Stimulated activated CD8-positive, alpha-beta memory T cell treated with anti-CD3 and anti-CD28 coated beads, Interleukin-15, amount 100 ng/mL, for 48 hours (primary cell): ENCODE measurements at places on chromosomes 1 and 21.

- DNase-seq: no peak
Measured at GRCh38 chr1:39722495-39722894, 16.2 kb upstream of the PPIE start.

DNA sequence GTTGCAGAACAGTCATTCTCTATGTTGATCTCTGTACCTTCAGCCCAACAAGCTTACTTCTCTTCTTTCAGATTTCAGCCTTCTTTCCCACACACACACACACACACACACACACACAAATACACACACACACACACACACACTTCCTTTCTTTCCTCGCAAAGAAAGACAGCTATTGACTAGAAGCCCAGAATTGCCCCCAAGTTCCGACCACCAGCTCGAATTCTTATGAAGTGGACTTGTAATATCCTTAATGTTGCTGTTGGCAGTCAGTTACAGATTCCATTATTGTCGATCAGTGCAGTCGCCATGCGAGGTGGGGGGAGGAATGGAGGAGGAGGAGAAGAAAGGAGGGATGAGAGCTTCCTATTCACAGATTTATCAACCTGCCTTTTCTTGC is 125.5 kb downstream of the CLEC20A start:
- no peak for DNase-seq

GRCh38 chr21:44065428-44065827 is 41.8 kb upstream of the PWP2 start:
- DNase-seq: peak; percentile 67

DNA sequence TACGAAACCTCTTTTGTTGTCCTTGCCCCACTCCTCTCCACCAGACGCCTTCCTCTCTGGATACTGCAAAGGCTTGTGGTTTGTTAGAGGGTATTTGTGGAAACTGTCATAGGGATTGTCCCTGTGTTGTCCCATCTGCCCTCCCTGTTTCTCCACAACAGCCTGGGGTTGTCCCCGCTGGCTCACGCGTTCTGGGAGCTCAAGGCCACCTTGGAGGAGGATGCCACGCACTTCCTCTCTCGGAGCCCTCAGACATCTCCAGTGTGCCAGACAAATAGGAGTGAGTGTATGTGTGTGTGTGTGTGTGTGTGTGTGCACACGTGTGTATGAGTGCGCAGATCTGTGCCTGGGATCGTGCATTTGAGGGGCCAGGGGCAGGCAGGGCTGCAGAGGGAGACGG is 37.6 kb upstream of the IL19 start:
- no peak for DNase-seq

DNA sequence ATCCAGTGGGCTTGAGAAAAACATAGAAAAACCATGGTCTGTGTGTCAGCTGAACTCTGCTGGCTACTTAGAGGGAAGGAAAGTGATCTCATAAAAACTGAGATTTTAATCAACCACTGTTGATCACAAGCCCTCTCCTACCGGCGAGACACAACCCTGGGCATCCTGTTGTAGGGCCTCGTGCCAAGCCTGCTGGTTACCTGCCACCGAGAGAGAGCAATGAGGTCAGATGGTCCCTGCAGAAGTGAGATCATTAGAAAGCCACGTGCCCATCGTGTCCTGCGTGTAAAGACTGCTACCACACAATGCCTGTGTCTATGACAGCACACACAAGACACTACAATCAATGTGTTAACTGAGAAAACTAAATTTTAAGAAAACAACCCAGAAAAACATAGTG is 41.7 kb upstream of the GPR153 start:
- no peak for DNase-seq

- no peak for DNase-seq
Measured at GRCh38 chr1:115705085-115705951, 63.2 kb downstream of the CASQ2 start.

GRCh38 chr1:12597792-12598191 is 20.2 kb downstream of the DHRS3 start:
- no peak for DNase-seq

DNA sequence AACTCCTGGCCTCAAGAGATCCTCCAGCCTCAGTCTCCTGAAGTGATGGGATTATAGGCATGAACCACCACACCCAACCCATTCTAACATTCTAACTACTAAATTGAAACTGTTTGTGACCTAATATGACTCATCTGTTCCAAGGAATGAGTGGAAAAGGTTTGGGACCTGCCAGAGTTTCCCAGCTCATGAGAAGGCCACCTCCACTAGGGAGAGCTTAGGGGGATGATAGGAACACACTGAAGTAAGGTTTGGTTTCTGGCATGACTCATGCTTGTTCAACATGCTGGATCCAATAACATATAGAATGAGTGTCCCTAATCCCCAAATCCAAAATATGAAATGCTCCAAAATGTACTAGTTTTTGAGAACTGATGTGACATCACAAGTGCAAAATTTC is 18.9 kb upstream of the SCAF4 start:
- no peak for DNase-seq

- DNase-seq: no peak
Measured at GRCh38 chr21:31347435-31348032, 3.5 kb upstream of the TIAM1 start.

- DNase-seq: no peak
Measured at GRCh38 chr1:236502972-236503639, 20.7 kb upstream of the LGALS8 start.

DNA sequence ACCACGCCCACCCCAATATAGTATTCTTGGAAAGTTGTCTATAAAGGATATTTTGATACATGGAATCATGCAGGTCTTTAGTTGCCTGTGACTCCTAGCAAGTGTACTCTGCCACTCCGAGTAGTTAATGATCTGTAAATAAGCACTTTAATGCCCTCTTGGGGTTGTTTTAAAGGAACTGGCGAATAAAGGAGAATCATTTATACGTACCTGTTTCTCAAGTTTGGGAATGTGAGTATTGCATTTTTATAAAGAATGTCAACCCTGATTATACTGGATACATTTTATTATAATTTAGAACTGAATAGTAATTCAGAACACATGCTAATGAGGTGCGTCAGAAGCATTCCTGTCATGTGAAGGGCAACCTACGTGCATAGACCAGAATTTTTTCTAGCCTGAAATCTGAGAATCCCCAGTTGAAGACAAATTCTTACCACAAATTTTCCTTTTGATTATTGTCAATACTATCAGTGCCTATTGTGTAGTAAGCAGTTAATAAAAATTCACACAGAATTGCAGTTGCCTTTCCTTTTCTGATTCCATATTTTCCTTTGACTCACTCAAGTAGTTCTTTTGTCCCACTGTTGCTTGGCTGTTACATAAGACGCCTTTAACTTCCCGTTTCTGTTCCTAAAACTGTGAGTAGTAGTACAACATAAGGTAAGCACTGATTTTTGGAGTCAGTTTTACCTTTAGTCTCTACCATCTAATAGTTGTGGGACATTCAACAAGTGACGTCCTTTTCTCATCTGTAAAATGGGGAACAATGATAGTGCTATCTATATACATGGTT is 5.1 kb downstream of the AHCYL1 start:
- no peak for DNase-seq

GRCh38 chr1:153573351-153573750 is 7.7 kb upstream of the S100A2 start:
- DNase-seq: no peak

DNA sequence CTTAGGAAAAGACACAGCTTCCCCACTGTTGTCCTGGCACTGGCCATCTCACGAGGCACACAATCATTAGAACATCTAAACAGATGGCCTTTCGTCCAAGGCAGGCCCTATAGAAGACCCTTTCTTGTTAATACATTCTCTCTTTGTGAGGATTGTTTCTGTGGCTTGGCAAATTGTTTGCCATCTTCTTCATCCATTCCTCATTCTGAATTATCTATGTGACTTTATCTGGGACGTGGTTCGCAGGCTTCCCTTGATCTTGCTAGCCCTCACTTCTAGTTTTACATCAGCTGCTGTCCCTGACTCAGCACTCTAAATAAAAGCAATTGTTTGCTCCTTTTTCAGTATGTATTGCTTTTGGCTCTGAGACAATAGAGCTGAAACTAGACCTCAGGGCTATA is 101.1 kb upstream of the ZC3H11B start:
- no peak for DNase-seq

- no peak for DNase-seq
Measured at GRCh38 chr1:223802032-223802431, 43.7 kb downstream of the TP53BP2 start.

DNA sequence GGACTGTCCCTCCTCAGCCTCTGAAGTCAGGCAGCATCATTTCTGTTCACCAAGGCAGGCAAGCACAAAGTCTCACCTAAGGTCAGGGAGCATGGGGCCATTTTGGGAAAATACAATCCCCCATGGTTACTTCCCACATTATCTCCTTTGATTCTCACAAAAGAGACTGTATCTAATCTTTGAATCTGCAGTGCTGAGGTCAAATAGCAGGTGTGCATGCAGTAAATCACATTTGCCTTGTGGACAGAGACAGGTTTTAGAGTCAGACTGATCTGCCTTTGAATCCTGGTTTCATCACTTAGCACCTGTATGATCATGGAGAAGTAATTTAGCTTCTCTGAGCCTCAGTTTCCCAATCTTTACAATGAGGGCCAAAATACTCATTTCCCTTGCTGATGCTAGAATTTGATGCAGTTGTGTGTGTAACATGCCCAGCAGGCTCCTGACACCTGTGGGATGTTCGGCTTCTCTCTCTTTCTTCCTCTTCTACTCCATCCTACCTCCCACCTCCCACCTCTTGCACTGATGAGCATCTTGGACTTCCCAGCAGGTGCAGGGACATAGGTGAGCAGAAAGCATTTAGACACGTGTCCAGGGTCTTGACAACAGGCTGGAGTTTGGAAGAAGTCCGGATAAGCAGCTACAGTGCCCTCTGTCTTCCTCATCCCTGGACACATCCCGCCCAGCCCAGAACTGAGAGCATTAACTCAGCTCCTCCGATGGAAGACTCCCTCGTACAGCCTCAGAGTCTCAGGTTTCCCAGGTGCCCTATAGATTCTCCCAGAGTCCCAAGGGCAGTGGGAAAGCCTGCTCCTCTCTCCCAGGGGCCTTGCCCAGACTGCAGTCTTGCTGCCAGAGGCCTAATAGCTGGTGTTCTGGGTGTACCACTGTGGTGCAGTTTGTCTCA is 18.9 kb downstream of the NENF start:
- no peak for DNase-seq

- no peak for DNase-seq
Measured at GRCh38 chr1:30824736-30825429, 67.3 kb upstream of the LAPTM5 start.
